ENCODE measurements at places on chromosomes 1 and 21.

GRCh38 chr1:5765483-5765882 is 226.7 kb downstream of the NPHP4 start:
- no peak for DNase-seq

- no peak for DNase-seq
Measured at GRCh38 chr21:37039411-37040075, 33.0 kb downstream of the RIPPLY3 start.

- no peak for DNase-seq
Measured at GRCh38 chr1:156430303-156430702, 61.3 kb downstream of the RHBG start.

- DNase-seq, result no peak
Measured at GRCh38 chr1:64368344-64368743, 101.6 kb upstream of the CACHD1 start.

GRCh38 chr1:39940253-39940652 is 14.7 kb upstream of the MFSD2A start:
- DNase-seq, result no peak

DNA sequence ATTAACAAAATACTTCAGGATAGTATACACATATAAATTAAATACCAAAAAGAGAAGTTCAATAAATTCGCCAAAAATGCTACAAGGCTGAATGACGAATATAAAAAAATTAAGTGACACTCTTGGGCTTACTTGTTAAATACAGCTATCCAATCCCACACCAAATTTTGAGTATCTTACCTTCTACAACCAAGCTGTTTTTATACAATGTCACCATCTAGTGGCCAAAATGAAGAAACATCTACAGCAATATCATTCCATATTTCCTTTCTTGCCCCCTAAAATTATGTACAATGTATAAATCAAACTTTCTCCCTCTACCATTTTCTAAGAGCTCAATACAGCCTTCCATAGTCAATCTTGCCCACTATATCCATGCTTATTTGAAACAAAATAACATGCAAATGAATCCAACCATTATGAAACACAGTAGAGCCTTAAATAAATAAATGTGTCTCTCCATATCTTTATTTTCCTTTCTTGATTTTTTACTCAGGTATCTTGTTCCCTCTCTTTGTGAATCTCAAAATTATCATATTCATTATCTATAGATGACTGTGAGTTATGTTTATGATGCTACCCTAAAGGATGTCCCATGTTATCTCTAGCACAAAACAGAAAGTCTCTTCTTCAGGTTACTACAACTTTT is 86.3 kb downstream of the ACBD6 start:
- DNase-seq, result no peak

GRCh38 chr1:244050014-244050834 is 859 bp upstream of the ZBTB18 start:
- DNase-seq, result no peak

GRCh38 chr1:204154568-204155255 is 2.9 kb upstream of the ETNK2 start:
- DNase-seq, result no peak

DNA sequence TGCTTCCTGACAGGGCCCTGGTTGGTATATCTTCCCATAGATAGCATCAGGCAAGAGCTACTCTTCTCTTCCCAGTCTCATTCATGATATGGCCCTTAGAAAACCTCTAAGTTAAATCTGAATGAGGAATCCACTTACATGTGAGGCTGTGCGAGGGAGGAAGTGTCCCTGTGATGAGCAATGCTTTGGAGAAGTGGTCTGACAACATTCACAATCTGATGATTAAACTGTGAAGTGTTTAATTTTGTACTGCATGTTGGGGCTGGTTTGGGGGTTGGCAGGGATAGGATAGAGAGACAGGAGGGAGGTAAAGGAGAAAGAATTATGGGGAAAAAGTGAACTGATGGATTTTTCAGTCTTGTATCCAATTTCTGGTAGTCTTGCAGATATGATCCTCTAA is 421.2 kb upstream of the DAB1 start:
- DNase-seq, result no peak

GRCh38 chr1:22208268-22208972 is 65.5 kb upstream of the WNT4 start:
- DNase-seq, result no peak

DNA sequence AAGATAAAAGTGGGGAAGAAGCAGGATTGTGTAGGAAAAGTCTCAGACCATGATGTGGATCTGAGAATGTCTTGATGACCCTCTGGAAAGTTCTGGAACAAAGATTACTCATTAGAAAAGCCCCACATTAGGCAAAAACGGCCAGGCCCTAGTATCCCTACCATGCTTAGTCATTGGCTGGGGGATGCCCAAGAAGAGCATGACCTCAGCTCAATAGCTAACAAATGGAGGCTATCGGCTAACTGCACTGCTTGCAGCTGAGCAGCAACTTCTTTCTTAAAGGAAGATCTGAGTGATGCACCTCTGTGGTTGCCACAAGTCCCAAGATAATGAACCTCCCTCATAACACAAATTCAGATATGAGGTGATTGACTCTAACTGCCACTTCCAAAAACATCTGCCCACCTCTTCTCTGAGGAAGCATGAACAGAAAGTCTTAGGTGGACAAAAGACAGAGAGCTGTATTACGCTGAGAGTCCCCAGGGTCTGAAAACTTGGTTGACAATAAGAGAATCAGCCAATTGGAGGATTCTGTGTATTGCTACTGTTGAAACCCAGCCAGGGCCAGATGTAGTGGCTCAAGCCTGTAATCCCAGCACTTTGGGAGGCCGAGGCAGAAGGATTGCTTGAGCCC is 64.6 kb upstream of the AK4 start:
- DNase-seq, result no peak

DNA sequence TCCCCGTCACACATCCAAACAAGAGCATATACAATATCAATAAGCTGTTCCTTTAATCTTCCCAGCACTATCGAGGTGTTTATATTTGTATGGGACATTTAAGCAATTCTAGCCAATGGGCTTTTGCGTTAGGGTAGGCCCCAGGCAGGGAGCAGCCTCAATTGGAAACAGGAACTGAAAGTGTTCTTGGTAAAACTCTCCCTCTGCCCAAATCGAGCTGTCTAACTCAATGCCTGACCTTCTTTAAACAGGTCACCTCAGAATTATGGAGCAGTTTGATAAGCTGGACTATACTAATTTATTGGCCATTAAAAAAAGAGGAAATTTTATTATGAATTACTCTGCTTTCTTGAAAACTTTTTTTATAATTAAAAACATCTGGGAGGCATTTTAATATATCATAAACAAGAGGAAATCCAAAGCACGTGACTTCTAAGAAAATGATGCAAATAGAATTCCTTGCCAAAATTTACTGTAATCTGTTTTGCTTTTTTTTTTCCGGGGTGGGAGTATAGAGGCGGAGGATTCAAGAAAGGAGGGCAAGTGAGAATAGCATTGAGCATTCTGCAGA is 498.1 kb downstream of the LMO4 start:
- no peak for DNase-seq

- no peak for DNase-seq
Measured at GRCh38 chr1:229562686-229563085, 4.2 kb upstream of the ABCB10 start.

- no peak for DNase-seq
Measured at GRCh38 chr21:34594566-34595234, 20.2 kb downstream of the RCAN1 start.

GRCh38 chr1:113868387-113869083 is 3.0 kb downstream of the PTPN22 start:
- DNase-seq, result no peak

DNA sequence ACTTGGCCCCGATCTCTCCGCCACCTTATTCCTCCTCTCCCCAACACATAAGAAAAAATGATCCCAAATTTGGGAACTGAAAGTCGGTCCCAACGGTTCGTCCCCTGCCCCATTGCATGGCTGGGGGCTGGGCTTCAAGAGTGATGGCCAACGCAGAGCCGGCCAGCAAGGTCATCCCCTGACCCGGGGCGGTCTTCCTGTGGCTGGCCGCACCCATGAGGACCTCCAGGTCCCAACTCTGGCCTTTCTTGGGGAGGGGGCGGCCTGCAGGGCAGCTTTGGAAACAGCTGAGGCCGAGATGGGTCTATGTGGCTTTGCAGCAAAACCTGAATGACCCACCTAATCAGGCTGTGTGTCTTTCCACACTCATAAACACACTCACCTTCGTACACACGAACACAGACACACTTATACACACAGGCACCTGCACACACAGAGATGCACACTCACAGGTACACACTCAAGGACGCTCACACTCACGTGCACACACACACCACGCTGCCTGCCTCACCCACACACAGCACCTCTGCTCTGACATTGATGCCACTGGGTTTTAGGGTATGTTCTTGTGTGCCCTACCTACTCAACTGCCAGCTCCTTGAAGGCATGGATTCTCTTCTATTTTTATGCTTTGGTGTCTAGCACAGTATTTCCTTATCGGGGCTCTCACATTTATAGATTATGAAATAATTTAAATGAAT is 562 bp downstream of the DYNLT5 start:
- DNase-seq, result no peak

DNA sequence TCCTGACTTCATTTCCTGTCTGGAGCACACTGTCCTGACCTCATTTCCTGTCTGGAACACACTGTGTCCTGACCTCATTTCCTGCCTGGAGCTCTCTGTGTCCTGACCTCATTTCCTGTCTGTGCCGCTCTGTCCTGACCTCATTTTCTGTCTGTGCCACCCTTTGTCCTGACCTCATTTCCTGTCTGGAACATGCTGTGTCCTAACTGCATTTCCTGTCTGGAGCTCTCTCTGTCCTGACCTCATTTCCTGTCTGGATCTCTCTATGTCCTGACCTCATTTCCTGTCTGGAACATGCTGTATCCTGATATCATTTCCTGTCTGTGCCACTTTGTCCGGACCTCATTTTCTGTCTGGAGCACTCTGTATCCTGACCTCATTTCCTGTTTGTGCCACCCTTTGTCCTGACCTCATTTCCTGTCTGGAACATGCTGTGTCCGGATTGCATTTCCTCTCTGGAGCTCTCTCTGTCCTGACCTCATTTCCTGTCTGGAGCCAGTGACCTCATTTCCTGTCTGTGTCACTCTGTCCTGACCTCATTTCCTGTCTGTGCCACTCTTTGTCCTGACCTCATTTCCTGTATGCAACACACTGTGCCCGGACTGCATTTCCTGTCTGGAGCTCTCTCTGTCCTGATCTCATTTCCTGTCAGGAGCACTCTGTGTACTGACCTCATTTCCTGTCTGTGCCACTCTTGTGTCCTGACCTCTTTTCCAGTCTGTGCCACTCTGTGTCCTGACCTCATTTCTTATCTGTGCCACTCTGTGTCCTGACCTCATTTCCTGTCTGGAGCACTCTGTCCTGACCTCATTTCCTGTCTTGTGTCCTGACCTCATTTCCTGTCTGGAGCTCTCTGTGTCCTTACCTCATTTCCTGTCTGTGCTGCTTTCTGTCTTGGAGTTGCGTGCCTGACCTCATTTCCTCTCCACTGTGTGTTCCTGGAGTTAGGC is 27.6 kb downstream of the SKI start:
- DNase-seq, result no peak

GRCh38 chr21:44521928-44522752 is 17.9 kb downstream of the KRTAP10-1 start:
- DNase-seq, result no peak

- DNase-seq, result no peak
Measured at GRCh38 chr1:53321366-53321765, 6.5 kb downstream of the LRP8 start.

DNA sequence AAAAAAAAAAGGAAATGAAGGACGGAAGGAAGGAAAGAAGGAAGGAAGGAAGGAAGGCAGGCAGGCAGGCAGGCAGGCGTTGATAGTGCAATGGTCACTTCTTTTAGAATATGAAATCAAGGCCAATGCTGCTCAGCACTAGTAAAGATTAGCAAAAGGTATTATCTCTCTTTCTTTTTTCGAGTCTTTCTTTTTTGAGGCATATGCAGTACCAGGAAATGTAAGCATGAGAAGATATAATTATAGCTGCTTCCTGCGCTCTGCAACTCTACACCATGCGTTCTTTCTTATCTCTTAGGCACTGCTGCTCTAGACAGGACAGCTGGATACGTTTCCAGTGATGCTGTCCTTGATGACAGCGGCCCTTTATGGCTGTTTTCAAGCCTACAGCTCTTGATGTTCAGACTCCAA is 1512.5 kb upstream of the B3GALT2 start:
- DNase-seq, result no peak

GRCh38 chr1:86833461-86834215 is 80.3 kb downstream of the SELENOF start:
- DNase-seq, result peak; percentile 48

DNA sequence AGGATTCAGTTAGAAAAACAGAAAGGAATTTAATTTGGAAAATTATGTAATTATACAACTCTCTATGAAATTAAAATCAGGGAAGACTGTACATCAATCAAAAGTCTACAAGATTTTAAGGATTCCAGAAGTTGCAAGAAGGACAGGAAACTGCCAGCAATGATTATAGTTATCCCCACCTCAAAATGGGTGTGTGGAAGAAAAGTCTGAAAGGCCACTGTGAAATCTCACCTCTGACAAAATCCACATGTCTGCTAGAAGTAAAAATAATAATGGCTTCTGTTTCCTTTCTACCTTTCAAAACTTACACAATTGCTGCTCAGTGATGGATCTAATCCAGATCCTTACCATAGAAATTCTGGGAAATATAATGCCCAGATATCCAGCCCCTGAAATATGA is 708.1 kb upstream of the ADGRL4 start:
- no peak for DNase-seq

GRCh38 chr1:209183195-209183594 is 400.3 kb upstream of the CAMK1G start:
- no peak for DNase-seq

- no peak for DNase-seq
Measured at GRCh38 chr1:192602757-192603156, 27.2 kb downstream of the RGS1 start.

DNA sequence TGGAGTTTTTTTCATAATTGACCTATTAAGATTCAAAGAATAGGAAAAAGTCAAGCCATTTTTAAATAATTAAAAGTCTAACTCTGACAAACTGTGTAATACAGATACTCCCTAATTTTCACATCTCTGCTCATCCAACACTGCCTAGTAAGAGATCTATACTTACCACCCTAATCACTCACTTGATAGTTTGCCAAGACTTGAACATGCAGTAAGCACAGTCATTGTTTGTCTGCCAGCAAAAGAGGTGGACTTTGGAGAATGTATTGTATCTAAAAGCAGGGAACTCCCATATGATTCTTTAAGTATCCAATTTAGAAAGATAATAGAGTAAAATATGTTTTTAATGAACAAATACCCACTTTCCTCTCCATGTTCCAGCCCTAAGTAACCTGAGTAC is 15.5 kb downstream of the TMEM59 start:
- DNase-seq, result no peak

Measured in left renal pelvis (tissue), 4 donors.